ENCODE measurements at places on chromosomes 3 and 15.

DNA sequence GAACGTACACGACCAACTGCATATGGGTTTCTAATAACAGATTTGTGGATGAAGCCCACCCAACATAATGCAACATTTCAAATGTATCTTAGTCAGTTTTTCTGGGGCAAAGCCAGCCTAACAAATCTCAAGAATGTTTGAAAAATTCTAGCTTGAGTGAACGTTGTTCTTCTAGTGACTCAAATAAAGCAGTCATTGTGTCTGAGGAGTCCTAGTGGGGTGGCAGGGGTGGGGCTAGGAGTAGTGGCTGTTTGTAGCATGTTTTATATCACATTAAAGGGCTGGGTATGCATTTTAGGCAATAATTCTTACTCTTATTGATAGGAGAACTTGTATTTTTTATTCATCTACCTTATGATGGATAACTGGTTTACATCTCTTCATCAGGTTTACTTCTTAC is 6.0 kb downstream of the B3GNT5 start:
- DNase-seq: no peak

DNA sequence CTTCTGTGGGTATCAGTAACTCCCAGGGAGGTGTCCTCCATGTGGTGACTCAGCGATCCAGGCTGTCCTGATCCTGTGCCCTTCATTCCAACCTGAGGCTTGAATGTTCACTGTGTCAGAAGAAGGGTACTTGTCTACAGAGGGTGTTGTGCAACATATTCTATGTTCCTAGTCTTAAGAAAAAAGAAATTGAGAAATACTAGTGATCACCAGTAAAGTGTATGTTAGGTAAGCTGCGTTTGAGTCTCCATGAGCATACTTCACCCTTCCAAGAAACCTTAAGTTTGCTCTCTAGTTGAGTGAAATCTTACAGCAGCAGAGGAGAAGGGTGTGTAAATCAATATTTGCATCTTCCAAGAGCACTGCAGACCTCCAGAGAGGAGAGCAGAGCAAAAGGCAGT is 122.2 kb upstream of the SLC24A5 start:
- DNase-seq: no peak

DNA sequence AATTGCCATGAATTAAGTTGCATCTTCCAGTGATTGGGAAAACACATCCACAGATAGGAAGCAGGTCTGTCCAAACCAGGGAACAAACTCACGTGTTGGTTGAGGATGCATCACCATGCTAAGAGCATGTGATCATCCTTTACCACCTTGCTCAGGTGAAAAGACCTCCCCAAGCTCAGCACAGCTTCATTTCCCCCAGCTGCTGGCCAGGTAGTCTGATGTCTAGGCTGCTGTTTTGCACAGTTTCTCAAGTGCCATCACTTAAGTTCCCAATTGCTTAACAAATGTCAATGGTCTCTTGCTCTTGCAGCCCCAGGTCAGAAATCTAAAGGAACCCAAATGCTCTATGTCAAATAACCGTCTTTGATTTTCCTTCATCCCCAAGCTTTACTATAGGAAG is 34.2 kb downstream of the WNT5A start:
- DNase-seq: no peak

- no peak for DNase-seq
These were observed 180.5 kb downstream of the RSL24D1 start for GRCh38 chr15:55016225-55016624.

- DNase-seq: no peak
These were observed 104.3 kb upstream of the ABHD17C start for GRCh38 chr15:80590761-80591355.

GRCh38 chr3:194384156-194384555 is 14.6 kb upstream of the LRRC15 start:
- no peak for DNase-seq

GRCh38 chr3:126081618-126082361 is 2.1 kb downstream of the SLC41A3 start:
- DNase-seq: no peak

DNA sequence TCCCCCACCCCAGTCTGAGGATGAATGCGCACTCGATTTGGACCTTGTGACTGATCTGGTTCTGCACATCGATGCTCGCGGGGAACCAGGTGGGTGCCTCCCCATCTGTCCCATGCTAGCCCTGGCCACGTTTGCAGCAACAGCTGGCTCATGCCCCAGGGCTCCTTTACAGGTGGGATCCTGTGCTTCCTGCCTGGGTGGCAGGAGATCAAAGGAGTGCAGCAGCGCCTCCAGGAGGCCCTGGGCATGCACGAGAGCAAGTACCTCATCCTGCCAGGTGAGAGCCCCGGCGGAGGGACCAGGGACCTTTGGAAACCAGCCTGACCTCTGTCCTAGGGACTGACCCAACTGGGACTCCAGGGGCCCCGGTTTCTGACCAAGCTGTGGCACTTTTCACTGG is 44.3 kb downstream of the DHX30 start:
- no peak for DNase-seq

DNA sequence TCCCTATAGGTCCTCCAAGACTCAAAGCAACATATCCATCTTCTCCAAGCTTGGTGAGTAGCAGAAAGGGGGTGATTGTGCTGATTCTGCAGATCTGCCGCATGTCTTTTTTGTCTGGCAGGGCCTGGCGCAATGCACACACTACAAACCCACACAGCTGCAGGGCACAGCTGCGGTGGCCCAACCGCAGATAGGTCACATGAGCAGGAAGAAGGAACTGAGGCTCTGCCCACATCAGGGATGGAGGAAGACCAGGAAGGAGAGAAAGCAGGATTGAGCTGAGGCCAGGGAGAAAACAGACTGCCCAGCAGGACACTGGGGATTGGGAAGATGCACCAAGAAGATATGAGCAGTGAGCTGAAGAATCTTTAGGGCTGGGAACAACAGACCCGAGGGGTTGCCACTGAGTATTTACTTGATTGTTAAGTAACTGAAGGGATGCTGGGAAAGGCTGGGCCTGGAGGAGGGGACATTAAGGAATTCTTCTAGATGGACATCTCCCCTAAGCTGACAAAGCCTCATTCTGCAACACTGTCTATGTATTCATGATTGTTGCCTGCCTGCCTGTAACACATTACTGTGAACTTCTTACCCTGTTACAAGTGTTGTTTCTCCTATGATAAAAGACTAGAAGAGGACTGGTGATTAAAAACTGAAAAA is 126.7 kb downstream of the MYLK start:
- DNase-seq: no peak

- peak; percentile 22 for DNase-seq
These were observed 185.7 kb upstream of the THRB start for GRCh38 chr3:24680214-24680967.

- DNase-seq: no peak
These were observed 69.8 kb upstream of the BFSP2 start for GRCh38 chr3:133330065-133330464.

Measured in stimulated activated CD8-positive, alpha-beta memory T cell treated with anti-CD3 and anti-CD28 coated beads, Interleukin-7, amount 100 ng/mL, for 48 hours (primary cell).